GM12865 (cell line): ENCODE measurements at places on chromosomes 2 and 18.

GRCh38 chr2:74393525-74393924, 13.4 kb upstream of the DCTN1 start:
- DNase-seq, result no peak

DNA sequence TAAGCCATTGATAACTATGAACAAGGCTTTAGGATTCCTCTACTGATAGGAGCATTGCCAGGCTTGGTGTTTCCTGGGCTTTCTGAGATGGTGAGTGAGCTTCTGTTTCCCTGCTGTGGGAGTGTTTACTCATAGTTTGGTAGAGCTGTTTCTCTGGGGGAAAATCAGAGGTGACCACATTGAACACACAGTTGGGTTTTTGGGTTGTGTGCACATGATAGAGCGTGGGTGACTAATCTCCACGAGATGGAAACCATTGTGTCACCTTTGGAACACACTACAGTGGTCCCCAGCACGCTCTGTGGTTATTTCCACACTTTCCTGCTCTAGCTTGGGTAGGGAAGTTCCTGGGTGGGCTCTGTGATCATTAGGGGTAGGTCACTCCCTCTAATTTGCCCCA, 5.4 kb downstream of the IL1R1 start:
- DNase-seq, result peak; percentile 22

GRCh38 chr2:5140347-5140746, 551.8 kb upstream of the SOX11 start:
- no peak for DNase-seq

GRCh38 chr2:8133913-8134472, 547.9 kb upstream of the ID2 start:
- no peak for DNase-seq

GRCh38 chr2:160469621-160470204, 23.9 kb downstream of the RBMS1 start:
- DNase-seq, result no peak

DNA sequence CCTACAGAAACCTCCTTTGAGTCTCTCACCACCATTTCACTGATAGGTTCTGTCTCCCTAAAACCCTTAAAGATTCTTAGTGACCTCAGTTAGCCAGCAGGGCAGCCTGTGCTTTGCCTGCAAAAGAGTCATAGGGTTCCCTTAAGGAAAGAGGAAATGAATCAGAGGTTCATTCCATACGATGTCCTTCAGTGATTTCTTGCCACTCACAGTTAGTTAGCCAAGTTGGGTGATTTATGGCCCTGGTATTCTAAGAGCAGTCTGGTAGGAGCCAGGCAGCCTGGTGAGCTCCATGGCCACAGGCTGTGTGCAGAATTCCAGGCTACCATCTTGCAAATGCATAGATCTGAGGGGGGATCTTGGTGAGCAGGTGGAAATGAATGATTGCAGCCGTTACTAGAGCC, 18.7 kb upstream of the CCBE1 start:
- DNase-seq, result no peak

GRCh38 chr2:106849253-106849652, 36.7 kb downstream of the ST6GAL2 start:
- no peak for DNase-seq

DNA sequence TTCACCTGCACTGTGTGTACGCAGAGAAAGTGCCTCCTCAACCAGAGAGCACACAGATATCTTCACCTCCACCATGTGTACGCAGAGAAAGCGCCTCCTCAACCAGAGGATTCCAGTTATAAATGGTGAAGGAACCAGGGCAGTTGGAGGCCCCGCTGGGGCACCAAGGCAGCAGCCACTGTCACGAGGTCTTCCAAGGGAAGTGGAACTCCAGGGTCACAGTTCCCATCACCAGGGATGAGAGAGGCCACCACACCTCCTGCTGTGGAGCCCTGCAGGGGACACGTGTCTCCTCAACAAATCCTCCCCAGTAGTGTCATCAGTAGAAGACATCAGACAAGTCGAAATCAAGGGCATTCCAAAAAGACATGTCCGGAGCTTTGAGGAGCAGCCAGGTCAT, 28.2 kb upstream of the NFATC1 start:
- DNase-seq, result no peak

DNA sequence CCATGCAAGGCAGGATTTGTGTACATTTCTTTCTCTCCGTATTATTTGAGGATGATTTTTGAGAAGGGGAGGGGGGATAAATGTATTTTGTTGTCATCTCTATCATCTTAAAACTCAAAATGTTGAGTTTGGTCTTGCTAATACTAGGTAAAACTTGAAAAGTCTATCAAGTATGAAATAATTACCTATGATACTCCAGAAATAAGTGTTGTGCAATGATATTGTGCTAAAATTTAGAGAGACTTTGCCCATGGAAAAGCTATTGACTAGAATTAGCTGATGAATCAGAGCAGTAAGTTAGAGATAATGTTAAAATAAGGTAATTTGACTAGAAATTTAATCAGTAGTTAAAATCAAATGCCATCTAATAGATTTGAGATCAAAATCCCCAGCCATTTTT, 323.9 kb downstream of the AGPS start:
- DNase-seq, result no peak

DNA sequence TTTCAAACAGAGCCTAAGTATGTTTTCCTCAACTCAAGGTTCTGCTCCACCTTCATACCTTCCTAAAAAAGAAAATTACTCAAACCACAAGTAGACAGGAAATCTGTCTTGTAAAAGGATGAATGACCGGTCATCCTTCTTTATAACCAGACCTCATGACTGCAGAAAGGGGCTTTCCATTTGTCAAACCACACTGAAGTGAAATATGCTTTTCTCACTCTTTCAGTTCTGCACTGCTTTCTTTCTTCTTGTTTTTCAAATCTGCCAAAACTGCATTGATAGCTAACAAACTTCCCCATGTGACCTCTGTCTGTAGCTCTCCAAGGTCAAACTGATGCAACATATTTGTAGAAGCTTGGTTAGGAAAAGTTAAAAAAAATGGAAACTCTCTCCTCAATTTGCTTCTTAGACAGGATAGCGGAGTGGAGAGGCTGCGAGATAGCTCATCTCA, 308.9 kb upstream of the CCDC68 start:
- peak; percentile 90 for DNase-seq

- no peak for DNase-seq
These were observed 78.9 kb downstream of the NRXN1 start for GRCh38 chr2:50953021-50953420.

GRCh38 chr18:48179666-48180065, 229.5 kb downstream of the ZBTB7C start:
- DNase-seq, result no peak

DNA sequence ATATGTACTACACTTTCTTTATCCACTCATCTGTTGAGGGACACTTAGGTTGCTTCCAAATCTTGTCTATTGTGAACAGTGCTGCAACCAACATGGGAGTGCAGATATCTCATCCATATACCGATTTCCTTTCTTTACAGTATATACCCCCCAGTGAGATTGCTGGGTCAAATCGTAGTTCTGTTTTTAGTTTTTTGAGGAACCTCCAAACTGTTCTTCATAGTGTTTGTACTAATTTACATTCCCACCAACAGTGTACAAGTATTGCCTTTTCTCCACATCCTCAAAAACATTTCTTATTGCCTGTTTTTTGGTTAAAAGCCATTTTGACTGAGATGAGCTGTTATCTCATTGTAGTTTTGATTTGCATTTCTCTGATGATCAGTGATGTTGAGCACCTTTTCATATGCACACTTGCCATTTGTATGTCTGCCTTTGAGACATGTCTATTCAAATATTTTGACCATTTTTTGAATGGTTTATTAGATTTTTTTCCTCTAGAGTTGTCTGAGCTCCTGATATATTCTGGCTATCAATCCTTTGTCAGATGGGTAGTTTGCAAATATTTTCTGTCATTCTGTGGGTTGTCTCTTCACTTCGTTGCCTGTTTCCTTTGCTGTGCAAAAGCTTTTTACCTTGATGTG, 12.2 kb downstream of the PLEK start:
- DNase-seq, result no peak

GRCh38 chr2:43333101-43333655, 106.8 kb upstream of the ZFP36L2 start:
- no peak for DNase-seq

DNA sequence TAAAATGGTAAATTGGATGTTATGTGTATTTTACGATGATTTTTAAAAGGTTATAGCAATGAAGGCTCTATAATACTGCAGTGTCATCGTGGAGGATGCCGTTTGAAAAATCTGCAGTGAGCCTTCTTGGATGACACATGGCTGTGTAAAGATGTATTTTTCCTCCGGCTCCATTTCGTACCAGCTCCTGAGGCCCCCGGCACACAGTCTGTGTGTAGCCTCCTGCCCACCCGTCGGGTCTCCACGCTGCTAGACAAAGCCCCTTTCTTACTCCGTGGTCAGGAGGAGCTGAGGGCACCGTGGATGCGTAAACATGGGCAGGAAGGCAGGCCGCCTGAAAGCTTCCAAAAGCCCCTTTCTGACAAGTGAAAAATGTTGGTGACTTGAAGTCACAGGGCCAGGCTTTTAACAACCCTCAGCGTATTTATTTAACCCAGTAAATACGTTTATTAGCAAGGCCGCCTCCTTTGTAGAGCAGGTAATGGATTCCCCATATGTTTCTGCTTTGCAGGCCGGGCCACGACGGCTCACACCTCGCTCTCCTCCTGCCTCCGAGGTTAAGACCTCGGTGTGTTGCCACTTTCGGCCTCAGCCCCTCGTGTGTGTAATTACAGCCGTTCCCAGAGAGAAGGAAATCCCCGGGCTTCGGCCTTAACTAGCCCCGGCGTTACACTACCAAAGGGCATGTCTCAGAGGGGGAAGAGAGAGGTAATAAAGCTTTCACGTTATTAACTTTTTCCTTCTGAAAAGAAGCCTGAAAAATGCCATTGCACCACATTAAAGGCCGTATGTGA, 72.8 kb downstream of the DDX1 start:
- no peak for DNase-seq

DNA sequence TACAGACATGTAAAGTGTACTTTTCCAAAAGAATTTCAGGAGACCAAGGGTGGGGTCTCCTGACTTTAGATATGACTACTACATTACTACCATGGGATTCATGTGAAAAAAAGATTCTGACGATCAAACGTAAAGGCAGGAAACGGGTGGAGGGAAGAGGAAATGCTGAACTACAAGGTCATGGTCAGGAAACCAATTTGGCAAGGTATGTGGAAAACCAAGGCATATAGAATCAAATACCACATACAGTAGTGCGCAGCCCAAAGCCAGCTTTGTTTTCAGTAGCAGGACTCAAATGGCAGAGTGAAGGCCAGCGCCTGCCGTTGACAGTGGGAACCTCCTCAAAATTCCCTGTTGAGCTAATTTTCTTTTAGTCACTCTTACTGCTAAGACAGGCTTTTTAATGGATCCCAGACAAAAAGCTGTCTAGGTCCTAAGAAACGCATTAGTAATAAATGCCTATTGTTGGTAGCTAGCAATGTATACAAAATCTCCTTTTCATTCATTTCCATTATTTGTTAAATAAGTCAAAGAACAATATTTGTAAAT, 57.6 kb upstream of the SERTAD2 start:
- no peak for DNase-seq

- no peak for DNase-seq
These were observed 63.5 kb upstream of the THOC1 start for GRCh38 chr18:331221-331821.

GRCh38 chr2:145412155-145412554, 892.2 kb upstream of the ZEB2 start:
- peak; percentile 7 for DNase-seq

DNA sequence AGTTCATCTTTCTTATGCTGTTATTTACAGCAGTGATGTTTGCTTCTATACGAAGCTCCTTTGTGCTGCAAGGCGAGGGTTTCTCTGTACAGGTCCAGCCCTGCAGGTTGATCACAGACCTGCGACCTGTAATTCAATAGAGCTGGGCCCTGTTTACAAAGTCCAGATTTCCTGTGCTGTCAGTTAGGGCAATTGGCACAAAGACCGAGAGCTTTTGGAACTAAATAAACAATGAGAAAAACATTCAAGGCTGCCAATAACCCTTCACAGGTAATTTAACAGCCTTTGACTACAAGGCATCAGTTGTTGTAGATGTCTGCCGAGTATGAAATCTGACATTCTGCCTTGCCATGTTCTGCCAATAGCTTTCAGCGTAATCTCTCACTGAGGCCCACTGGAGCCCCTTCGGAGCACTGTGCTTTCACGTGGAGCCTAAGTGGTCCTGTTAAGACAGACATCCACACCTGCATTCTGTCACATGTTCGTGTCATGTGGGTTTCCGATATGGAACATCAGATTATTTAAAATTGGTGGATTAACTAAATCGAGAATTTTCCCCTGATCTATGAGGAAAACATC, 232.5 kb downstream of the PTGR3 start:
- no peak for DNase-seq

DNA sequence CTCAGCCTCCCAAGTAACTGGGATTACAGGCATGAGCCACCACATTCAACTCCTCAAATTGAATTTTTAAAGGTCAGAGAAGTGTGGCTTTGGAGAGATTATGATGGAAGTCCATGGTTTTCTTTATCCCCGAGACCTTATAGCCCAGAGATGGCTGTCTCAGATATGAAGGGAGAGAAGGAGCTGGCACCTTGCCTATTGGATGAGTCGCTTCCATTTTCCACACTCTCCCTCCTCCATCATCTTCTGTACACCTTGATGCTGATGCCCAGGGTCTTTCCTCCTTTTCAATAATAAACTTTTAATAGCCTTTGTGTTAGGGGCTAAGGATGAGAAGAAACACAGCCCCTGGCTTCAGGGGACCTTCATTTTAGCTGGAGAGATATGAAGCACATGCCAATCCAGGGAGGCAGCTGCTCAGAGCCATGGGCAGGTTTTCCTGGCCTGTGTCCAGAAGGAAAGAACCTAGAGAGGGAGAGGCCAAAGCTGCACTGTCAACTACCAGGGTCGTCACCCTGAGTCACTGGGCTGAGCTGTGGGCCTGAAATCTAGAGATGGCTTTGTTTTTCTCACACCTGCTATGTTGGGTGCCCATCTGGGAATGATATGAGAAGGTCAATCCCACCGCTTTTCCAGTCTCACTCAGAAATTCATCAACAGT, 146.0 kb upstream of the SERTAD2 start:
- DNase-seq, result no peak

GRCh38 chr2:106970471-106971261, 84.7 kb upstream of the ST6GAL2 start:
- no peak for DNase-seq

- no peak for DNase-seq
These were observed 38.2 kb downstream of the TFCP2L1 start for GRCh38 chr2:121246704-121247255.

- no peak for DNase-seq
These were observed 35.6 kb downstream of the RMC1 start for GRCh38 chr18:23538870-23539269.

- no peak for DNase-seq
These were observed 21.3 kb downstream of the ITGA6 start for GRCh38 chr2:172448544-172449267.

DNA sequence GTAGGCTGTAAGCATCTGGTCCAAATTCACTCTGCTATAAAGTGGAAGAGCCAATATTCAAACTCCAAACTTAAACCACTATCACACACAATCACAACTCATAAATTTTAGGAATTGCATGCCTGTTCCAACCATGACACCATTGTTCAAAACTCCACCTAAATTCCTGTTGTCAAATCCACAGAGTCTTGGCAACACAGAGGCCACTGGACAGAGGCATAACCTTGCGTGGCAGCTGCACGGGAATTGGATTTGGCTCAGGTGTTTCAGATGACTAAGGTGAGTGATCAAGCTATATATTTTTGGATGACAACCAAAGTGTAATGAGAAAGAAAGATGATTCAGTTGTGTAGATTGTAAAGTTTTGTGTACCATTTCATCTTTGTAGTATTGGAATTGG, 422.7 kb upstream of the TNP1 start:
- DNase-seq, result no peak
